Activated CD4-positive, CD25-positive, alpha-beta regulatory T cell (primary cell): ENCODE measurements at places on chromosomes 12 and 14.

DNA sequence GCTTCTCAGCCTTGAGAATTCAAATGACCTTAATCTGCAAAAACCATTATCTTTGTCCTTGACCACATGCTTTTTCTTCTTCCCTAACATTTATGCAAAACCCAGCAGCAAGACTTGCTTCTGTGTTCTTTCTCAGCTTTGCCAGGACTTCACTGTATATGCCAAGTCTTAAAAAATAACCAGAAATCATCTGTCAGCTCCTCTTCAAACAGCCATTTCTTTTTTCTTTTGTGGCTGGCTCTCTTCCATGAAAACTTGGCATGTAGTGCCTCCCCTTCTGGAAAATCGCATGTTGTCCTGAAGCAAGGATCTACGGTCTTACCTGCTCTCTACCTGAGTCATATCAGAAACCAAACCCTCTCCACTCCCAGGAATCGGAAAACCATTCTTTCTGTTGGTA lies 364.9 kb downstream of the RPS29 start:
- no peak for DNase-seq

- no peak for DNase-seq
Measured at GRCh38 chr12:127223731-127224130, 1043.2 kb upstream of the TMEM132C start.

DNA sequence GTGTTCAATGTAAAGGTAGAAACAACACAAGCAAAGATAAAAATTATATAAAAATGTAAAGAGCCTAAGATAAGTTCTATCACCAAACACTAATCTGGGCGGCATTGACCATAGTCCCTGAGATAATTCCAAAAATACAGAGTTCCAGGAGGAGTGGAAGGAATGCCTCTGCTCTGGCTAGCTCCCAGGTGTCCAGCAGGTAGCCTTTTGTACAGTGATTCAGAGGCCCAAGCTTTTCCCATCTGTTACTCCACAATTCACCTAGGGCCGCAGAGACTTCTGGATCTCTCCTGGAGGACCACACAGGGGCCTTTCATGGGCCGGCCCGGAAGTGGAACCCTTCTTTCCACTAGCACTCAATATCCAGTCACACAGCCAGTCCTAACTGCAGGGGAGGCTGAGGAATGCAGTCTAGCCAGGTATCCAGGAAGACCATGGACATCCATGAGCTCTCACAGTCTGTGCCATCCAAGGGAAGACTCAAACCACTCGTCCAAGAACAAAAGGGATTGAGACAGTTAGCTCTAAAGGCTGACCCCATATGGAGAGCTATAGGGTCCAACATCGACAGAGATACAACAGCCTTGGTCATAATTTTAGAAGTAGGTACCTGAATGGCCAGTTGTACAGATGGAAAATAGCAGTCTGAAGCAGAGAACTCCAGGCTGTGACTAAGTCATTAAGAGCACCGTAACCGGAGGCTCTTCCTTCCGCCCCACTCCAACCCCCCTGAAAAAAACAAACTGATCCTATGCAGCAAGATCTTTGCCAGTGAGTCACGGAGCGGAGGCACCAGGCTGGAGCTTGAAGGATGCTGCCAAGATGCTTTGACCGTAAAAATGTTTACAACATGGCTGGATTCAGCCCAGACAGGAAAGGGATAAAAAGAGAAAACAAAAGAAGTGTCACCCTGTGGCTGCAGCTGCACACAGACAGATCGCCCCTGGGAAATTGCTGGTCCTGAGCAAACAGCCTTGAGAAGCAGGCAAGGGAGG lies 204.8 kb downstream of the NUAK1 start:
- DNase-seq = no peak

DNA sequence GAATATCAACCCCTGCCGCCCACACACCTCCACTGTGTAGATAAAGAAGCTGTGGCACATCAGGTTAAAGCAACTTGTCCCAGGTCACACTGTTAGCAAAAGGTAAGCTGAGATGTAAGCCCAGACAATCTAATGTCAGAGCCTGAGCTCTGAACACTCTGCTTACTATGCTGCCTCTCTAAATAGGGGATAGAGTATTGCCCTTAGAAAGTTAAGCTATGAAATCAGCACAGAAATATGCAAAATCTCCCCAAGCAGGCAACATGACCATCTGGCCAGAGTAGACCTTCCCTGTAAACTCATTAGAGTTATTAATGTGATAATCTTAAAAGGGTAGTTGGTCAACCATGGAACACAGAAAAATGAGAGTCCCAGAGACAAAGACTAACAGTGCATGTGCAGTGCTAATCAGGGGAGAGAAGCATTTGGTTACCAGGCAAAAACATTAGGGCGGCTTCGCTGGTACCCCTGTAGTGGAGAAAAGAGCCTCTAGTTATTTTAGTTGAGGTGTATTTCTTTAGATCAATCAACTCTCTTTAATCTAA lies 171.0 kb downstream of the BTG1 start:
- DNase-seq = no peak

DNA sequence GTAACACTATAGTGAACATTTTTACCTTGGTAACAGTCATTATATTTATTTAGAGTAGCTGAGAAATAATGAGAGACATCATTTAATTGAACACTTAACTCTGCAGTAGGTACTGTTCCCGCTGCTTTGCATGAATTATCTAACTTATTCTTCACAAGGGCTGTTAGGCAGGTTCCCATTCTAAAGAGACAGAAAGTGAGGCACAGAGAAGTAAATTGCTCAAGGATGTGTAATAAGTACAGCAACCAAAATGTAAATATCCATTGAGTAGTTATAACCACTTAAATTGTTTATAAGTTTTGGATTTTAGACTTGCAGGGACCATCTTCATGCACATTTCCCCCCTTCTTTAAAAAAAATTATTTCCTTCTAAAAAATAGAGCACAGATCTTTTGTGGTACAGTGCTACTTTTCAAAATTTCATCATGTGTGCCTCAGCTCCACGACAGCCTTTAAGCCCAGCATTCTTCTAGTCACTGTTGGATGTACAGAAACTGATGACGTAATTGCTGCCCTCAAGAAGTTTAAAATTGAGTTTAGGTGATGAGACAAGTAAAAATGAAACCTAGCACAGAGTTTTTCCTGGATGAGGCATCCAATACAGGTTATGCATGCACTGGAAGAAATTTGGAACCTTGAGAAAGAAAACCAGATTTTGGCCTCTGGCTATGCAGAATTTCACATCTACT lies 6.0 kb upstream of the MANSC4 start:
- no peak for DNase-seq

DNA sequence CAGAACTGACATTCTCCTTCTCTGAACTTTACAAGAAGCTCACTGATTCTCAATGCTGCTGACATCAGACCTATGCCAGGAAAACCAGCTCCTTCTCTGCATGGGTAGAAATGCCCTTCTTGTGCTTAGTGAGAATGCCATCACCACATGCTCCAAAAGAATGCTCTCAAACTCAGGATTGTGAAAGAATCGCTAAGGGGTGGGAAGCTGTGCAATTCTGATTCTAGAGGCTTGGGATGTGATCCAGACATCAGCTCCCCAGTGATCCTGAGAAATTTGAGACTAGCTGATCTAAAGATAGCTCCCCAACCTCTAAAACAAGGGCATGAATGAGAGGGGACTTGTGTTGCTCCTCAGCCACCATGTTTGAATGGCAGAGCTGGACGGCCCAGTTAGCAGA lies 113.2 kb downstream of the DPF3 start:
- no peak for DNase-seq
